Stimulated activated CD8-positive, alpha-beta memory T cell treated with anti-CD3 and anti-CD28 coated beads, Interleukin-4, amount 100 ng/mL, for 4 hours (primary cell): ENCODE measurements at places on chromosomes 1 and 21.

DNA sequence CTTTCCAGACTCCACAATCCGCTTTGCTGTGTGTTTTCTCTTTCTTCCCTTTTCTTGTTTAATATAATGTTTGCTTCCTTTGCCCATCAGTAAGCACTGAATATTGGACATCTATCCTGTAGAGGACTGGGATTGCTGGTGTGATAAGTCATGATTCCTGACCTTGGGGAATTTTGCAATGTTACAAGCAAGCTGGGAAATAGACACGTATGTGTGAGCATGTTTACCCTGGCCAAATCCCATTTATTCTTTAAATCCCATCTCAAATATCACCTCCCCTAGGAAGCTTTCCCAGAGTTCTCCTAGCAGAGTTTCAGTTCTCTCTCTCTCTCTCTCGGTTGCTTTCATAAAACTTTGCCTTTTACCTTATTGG, 155.3 kb downstream of the ROR1 start:
- no peak for DNase-seq

DNA sequence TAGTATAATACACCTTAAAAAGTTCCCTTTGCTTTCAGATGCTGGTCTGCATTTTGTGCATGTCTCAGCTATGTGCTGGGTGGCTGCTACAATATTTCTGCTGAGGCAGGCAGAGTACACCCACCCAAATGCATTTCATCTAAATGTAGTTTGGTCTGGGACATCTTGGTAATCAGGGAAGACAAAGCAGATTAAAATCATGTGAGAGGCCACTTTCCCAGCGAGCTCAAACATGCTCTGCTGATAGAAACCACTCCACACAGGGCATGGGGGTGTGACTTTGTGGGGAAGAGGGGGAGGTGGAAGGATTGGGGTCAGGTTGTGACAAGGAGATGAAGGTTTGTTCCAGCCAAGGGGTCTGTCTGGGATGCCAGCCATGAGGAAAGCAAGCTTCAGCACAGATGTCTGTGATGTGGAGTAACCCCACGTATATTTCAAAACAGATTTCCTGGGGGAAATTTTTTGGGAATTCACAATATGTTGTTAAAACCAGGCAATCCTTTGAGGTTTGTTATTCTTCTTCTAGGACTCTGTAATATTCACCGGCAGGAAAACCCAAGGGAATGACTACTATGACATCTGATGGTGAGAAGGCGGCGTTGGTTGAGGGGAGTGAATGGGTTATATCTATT, 255.1 kb upstream of the FGGY start:
- DNase-seq = no peak

- no peak for DNase-seq
These were observed 18.8 kb downstream of the QSOX1 start for GRCh38 chr1:180173451-180173850.

DNA sequence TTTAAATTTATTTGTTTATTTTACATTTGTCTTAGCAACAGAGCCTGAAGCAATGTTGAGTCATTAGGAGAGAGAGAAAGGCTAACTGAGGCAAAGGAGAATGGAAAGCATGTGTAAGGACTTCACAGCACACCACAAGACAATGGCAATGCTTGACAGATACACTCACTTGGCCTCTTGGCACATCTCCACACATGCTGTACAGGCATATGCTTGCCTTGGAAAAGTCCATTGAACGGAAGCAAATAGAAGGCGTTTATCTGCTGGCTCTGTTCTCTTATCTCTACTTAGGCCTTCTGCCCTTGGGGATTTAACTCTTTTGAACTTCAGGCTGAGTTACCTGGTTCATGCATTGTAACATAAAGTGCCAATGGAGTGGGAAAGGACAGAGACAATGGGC, 262.2 kb upstream of the POU3F1 start:
- no peak for DNase-seq

DNA sequence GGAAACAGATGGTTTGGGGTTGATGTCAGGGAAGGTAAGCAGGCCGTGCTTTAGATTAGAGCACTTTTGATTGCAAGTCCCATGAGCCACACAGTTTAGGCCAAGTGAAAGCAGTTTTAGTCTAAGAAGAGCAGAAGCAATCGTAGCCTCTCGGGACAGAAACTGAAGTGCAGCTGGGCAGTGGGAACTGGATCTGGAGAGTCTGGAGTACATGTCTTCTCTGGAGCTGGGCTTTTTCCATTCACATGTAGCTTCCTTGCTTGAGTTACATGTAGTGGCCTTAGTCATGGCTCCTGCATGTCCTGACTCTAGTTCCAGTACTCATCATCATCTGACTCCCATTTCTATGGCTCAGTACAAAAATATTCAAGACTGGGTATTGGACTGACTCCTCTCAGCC, 16.7 kb downstream of the CAMTA1 start:
- DNase-seq = no peak

- no peak for DNase-seq
These were observed 240.0 kb downstream of the NUF2 start for GRCh38 chr1:163561580-163562295.

DNA sequence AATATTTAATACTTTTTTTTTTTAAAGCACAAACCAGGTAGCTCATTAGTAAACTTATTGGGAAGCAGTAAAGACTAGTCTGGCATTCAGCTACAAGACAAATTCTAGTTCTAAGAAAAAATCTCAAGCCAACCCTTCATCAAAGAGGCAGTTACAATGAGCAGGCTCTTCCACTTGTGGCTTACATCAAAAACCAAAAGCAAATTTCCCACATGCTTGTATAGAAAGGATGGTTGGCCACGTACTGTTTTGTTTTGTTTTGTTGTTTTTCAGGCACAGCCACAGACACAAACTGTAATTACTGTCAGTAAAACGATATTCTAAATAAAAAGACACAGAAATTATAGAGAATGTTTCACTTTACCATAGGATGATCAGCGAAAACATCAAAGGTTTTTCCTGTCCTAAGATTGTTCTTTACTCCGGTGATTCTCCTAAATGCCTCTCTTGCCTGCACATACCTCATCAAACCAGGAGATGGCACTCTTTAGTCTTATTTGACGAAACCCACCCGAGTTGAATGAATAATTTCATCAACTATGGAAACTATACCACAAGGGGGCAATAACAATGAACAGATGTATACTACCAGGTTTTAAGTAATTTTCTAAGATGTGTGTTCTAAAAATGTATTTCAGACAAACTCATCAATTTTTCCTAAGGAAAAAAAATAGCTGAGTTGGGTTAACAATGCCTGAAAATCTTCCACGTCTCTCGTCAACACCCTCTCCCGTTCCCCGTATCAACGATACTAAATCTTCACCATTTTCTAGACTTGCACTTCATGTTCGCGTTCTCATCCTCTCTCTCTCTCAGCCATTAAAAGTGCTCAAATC, 26.9 kb downstream of the RPL5 start:
- peak; percentile 16 for DNase-seq

DNA sequence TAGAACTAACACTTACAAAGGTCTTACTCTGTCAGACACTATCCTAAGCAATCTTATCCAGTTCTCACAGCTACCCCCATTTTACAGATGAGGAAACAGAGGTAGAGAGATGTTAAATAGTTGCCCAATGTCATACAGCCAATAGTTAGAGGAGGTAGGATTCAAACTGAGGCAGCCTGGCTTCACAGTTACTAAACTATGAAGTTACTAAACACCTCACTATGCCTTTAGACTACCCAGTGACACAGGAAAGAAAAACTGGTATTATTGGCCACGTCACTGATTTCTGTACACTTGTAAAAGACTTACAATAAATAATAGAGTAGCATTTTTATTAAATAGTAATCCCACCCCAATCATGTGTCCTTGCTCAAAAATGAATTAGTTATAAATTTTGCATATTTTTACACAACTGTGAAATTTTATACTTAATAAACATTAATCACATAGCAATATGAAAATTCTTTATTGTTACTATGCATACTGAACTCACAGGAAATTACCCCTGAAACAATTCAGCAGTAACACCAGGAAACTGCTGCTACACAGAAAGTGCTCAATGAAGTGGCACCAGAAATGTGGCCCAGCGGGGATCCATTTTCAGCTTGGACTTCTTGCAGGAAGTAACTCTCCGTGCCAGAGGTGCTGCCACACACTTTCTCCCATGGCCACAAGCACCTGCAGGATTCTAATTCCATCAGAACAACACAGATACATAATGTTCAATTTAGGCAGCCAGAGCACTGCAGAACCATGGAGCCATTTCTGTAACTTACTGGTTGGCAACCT, 69.4 kb downstream of the VAV3 start:
- DNase-seq = no peak

DNA sequence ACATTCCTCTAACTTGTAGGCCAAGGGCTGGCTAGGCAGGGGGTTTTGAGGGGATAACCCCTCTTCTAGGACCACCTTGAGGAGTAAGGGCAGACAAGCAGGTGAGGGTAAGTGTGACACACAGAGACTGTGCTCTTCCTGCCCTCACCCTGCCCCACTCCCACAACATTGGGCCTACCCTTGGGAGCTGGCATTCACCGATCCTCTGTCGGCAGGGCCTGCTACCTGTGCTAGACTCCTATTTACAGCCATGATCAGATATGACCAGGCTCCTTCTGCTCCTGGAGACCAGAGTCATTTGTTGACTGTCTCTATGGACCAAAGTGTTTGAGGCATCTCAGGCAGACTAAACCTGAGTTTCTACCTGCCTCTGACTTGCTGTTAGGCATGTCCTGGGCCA, 68.3 kb downstream of the SYF2 start:
- no peak for DNase-seq

- no peak for DNase-seq
These were observed 37.3 kb upstream of the STUM start for GRCh38 chr1:226511296-226511695.

DNA sequence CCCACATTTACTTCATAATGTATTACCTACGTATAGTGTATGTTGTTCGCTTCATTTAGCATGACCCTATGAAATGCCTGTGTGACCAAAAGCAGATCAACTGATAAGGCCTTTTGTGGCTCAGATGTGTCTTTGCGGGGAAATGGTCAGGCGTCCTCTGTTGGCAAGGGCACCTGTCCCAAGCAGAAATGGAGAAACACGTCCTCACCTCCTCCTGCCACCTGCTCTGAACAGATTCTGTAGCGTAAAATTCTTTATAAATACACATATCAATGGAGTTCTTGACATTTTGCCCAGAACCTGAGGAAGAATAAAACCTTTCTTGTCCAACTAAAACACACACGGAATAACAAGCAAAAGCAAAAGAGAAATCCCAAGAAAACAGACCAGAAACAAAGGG, 417.9 kb downstream of the KIF26B start:
- DNase-seq = no peak

- peak; percentile 63 for DNase-seq
These were observed 81.1 kb upstream of the AK4 start for GRCh38 chr1:65066766-65067490.

DNA sequence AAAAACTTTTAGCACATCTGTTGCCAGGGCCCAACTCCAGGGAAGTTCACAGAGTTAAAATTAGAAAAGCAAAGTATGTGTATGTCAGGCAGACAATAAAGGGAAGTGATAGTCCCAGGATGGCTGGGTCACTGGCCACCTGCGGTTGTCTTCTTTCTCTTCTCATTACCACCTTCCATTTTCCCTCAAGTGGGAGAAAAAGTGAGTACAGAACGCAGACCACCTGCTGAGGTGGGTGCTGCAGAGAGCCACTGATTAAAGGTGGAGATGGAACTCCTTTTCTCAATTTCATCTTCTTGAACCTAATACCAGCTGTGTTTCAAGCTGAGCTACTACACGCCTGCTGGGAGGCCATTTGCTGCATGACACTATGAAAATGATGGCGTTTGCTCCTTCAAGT, 88.8 kb upstream of the PDE4B start:
- no peak for DNase-seq

DNA sequence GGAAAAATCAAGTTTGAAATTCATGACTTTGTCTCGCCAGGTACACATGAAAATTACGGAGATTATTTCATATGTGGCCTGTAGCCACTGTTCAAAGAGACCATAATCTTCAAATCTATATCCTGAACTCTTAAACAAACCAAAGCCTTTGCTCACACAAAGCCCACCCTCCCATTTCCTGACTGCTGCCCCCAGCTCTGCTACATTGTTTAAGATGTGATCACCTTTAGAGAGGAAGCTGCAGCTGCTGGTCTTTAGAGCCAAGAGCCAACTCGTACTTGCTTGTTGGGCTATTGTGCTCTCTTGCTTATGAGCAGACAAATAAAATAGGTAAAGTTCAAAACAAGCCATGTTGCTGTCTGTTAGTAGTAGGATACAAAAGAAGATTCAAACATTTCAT, 71.9 kb downstream of the DTL start:
- DNase-seq = no peak

DNA sequence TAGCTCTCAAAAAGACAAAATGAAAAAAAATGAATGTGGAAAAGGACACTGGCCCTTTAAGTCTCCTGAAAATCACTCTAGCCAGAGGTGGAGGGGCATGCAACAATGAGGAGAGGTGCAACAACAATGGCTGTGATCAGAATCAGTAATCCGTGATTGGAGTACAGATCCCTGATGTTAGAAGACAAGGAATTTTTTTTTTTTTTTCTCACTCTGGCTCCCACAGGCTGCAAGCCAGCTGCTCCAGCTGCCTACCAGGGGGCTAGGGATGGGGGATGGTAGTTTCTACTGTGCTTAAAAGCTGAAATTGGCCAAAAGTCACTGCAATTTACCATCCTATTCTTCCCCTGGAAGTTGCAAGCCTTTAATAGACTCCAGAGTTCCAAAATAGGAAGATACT, 54.5 kb downstream of the STYXL2 start:
- no peak for DNase-seq

DNA sequence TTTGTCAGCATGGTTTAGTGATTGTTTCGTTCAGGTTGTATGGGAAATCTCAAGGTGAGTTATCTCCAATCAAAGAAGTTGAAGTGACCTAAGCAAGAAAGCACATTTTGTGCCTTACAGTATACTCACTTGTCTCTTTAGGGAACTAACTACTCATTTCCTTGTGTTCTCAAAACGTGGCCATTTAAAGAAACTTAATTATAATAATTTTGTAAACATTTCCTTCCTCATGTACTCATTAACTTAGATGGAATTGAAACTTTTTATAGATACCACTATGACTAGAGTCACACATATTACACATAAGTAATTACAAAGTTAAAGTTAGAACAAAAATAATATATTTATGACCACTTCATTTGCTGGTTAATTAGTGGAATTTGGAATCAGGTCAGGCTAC, 552.6 kb downstream of the MRPL39 start:
- DNase-seq = no peak

GRCh38 chr21:33149181-33149580, 79.2 kb downstream of the OLIG1 start:
- DNase-seq = no peak

- no peak for DNase-seq
These were observed 71.1 kb downstream of the IER5 start for GRCh38 chr1:181159451-181160140.

- DNase-seq = no peak
These were observed 256.6 kb downstream of the CTH start for GRCh38 chr1:70667494-70668170.

DNA sequence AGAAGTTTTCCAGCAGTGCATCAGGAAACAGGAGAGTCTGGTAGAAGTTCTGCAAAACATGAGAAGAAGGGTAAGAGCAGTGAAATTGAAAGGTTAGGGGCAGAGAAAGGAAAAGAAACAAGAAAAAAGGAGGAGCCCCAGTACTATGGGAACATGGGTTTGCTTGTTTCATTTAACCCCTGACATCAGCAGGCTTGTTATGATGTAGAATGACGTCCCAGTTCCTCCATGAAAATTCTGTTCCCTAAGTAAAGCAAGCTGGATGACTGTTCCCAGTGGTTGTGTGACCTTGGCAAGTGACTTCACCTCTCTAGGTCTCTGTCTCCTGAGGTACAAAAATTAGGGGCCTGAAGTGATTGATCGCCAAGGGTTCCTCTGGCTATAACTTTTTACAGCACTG, 268.7 kb upstream of the SGIP1 start:
- DNase-seq = no peak
